ENCODE measurements at places on chromosomes 6 and 20.
A peak's percentile ranks its signal among the peaks of the same experiment; 100 is the strongest.

DNA sequence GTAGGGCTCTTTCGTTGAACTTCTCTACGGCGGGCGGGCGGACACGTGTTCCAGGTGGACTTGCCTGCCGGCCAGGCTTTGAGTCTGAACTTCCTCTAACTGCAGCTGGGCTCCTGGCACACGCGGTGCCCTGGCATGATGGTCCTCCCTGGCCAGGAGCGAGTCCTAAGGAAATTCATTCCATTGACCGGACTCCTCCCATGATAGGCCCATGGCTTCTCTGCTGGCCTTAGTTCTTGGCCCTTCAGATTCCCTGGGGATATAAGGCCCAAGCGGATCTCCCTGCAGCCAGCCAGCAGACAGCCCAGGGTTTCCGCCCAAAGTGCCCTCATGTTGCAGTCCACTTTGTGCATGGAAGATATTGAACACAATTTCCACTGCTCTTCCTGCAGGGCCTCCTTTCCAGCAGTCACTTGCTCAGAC lies 39.4 kb downstream of the TBC1D7 start:
- no peak for DNase-seq

- DNase-seq, result no peak
Observed at GRCh38 chr20:32480371-32481241, 104.5 kb downstream of the NOL4L start.

GRCh38 chr6:35673755-35674154 lies 15.0 kb downstream of the FKBP5 start:
- DNase-seq, result no peak

GRCh38 chr6:44463728-44464450 lies 76.4 kb downstream of the CDC5L start:
- DNase-seq, result no peak

DNA sequence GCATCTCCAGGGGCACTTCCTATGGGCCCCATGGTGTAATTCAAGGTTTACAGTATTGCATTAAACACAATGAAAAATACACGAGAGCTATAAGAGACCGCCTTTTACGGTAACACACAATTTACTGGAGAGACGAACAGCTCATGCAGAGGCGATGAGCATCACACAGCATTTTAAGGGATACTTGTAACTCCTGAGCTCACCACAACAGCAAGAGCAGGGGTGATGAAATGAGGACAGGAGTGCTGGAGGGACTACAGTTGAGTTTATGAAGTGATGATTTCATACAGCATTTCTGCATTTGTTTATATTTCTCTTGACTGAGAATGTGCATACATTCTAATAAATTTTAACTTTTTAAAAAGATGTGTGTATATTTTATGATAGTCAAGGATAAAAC lies 113.9 kb downstream of the WDR27 start:
- DNase-seq, result no peak

DNA sequence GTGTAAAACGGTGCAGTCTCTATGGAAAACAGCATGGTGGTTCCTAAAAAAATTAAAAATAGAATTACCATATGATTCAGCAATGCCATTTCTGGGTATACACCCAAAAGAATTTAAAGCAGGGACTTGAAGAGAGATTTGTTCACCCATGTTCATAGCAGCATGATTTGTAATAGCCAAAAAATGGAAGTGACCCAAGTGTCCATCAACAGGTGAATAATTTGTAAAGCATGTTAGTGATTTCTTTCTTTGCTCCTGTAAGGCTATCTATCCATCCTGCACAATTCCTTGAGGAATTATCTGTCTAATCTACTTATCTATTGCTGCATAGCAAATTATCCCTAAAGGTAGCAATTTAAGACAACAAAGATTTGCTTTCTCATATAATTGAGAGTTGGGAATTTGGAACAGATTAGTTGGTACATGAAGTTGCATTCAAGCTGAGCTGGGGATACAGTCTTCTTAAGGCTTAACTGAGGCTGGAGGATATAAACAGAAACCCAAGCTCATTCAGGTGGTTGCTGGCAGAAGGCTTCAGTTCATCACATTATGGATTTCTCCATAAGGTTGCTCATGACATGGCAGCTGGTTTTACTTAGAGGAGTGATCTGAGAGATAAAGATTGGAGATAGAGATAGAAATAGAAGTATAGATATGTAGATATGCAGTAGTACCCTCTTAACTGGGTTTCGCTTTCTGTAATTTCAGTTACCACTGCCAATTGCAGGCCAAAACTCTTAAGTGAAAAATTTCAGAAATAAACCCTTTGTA lies 62.0 kb downstream of the IL22RA2 start:
- no peak for DNase-seq

- peak; percentile 13 for DNase-seq
Observed at GRCh38 chr20:38997622-38998021, 35.5 kb downstream of the DHX35 start.

DNA sequence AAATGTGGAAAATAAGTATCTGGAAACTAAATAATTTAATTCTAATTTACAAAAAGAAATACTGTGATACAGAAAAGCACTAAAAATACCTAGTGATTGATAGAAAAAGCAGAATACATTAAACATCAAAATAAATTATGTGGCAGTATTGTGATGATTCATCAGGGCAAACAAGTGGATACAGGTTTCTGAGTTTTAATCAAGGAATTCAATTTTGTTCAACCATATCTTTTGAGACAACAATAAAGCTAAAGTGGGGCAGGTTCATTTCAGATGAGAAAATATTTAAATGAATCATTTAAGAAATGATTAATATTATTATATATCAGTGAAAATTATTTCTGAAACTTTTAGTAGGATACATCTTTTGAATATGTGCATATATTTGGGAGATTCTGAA lies 49.8 kb downstream of the GRIK2 start:
- no peak for DNase-seq

- no peak for DNase-seq
Observed at GRCh38 chr6:53591873-53592272, 47.0 kb upstream of the GCLC start.

GRCh38 chr6:118397671-118398465 lies 150.2 kb upstream of the PLN start:
- no peak for DNase-seq

- no peak for DNase-seq
Observed at GRCh38 chr20:20225325-20226043, 142.4 kb upstream of the INSM1 start.

DNA sequence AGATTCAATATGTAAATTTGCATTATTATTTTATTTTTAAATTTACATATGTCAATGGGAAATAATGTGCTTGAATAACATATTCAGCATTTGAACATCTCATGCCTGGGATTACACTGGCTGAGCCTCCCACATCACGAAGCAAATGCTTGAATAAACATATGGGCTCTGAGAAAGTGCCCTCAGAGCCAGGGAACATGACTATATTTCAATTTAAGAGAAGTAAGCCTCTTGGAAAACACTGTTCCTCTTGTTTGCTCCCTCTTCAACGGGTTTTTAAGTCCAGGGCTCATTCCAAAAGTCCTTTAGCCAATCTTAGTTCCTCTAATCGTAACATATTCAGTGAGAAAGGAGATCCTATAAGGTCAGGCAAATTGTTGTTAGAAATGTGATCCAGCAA lies 122.0 kb downstream of the GMPR start:
- no peak for DNase-seq

DNA sequence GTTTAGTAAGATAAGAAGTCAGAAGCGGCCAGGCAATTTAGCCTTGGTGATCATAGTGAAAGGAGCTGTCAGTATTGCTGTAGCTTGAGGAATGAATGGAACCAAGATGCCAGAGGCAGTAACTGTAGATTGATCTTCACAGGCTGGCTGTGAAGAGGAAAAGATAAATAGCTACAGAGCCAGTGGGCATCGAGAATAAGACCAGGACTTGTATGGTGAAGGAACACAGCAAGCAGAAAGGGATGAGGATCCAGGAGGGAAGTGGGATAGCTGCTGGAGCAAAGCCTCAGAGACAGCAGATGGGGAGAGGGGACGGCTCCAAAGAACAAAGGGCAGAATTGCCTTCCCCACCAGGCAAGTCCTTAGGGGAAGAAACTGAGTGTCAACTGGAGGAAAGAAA lies 294.4 kb upstream of the PLN start:
- no peak for DNase-seq

GRCh38 chr6:151242420-151242861 lies 2.7 kb downstream of the AKAP12 start:
- DNase-seq, result no peak

- no peak for DNase-seq
Observed at GRCh38 chr20:22060610-22061009, 355.1 kb downstream of the PAX1 start.

DNA sequence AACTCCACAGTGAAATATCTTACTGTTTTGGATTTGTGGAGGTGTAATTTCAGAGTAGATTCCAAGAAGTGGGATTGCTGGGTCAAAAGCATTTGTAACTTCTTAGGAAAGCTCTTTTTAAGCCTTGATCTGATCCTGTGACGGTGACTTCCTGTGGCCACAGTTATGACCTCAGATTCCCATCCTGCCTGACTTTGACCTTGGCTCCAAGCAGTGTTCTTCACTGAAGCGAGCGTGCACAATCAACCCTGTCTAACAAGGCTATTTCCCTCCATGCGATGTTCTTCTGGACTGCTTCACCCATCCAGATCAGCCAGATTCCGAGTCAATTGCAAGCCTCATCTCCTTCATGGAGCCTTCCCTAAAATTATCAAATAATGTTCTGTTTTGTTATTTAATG lies 102.5 kb upstream of the RNF24 start:
- no peak for DNase-seq

GRCh38 chr6:14451594-14452374 lies 334.2 kb downstream of the CD83 start:
- DNase-seq, result no peak

- DNase-seq, result no peak
Observed at GRCh38 chr6:71130277-71130676, 158.3 kb upstream of the OGFRL1 start.

Measured in CD8-positive, alpha-beta T cell (primary cell).